ENCODE measurements at places on chromosomes 2 and 18.

GRCh38 chr2:29114946-29115609 is at the start of gene CLIP4:
Gene CLIP4, plus strand, starts transcription at chr2:29115415. Its CDS starts 5,974 bp downstream, at chr2:29121389.
- DNase-seq, result peak; percentile 77

DNA sequence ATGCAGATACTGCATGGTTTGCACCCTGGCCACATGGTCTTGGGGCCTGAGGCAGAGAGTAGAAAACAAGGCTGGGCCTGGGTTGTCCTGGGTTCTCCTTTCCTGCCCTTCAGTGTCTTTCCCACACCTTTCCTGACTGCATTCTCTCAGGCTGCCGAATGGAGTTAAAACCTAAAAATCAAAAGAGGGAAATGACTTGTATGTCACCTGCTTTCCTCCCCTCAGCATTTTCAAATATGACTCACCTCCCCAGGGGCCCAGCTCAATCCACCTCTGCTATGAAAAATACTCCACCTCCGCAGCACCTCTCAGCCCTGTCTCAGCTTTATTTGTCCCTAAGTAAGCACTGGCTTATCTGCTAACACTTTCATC is 457.8 kb upstream of the MEX3C start:
- DNase-seq, result no peak

- DNase-seq, result no peak
Observed at GRCh38 chr2:115976916-115977315, 1534.5 kb downstream of the DPP10 start.

- no peak for DNase-seq
Observed at GRCh38 chr2:46364797-46365457, 67.7 kb downstream of the EPAS1 start.

DNA sequence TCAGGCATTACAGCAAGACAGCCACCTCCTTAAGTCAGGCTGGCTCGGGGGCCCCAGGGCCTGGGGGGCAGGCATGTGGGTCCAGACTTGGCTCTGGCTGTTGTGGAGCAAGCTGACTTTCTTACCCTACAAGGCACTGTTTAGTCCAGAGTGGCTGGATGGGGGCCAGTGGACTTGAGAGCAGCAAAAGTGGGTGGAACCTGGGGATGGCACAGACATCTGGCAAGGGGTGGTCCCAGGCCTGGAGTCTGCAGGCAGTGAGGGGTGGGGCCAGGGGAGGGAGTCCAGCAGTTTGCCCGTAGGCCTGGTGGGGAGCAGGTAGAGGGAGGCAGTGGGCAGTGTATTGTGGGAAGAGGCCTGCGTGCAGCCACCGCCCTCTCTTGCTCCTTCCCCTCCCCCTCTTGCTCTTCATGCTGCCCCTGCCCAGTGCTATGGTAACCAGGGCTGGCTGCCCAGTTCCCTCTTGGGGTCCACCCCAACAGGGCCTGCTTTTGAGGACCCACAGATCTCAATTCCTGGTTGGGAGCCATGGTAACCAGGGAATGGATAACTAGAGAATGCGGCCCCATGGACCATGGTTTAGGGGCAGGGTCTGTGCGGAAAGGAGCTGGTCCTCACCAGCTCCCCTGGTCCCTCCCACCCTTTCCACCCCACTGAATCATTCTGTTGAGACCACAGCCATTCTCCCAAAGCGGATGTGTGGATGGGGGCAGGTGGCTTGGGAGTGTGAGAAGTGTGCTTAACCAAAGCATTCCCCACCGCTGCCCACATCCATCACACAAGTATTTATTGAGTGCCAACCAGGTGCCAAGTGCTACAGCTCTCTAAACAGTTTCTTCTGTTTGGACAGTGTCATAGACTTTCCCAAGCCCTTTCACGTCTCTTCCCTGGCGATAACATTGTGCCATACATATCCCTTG is 19.3 kb downstream of the SPEG start:
- DNase-seq, result no peak

- DNase-seq, result no peak
Observed at GRCh38 chr2:74146929-74147726, 584 bp downstream of the BOLA3 start.

- DNase-seq, result no peak
Observed at GRCh38 chr18:76544511-76545345, 49.7 kb upstream of the ZNF516 start.

DNA sequence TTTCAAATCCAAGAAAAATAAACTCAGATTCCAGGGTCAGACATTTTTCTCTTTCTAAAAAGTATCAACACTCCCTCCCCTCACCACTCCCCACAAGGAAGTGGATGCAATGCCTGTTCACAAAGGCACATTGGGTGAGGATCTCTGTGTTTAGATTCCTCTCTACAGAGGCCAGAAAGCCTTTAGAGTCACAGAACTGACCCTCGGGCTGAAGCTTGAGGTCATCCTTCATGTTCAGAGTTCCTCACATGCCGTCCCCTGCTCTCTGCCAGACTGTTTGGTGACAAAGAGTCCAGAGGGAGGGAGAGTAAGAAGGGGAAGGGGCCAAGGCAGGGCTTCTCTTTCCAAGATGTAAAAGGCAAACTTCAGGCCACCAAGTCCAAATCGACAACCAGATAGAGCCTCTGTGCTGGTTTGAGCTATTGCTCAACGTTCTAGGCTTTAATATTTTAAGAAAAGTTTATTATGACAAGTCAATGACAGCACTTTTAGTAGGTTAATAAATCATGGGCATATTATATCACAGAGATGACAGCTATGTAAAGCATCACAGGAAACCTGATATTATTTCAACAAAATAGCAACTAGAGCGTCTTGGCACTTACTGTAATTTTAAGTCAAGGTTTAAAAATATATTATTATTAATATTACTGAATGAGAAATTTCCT is 269.4 kb downstream of the ETAA1 start:
- no peak for DNase-seq

All from CD4-positive, alpha-beta T cell treated with Interferon gamma for 1 hour (primary cell).